ENCODE measurements at places on chromosomes 2 and 18.

- DNase-seq = no peak
Observed at GRCh38 chr2:70340075-70340474, 38.2 kb upstream of the FAM136A start.

DNA sequence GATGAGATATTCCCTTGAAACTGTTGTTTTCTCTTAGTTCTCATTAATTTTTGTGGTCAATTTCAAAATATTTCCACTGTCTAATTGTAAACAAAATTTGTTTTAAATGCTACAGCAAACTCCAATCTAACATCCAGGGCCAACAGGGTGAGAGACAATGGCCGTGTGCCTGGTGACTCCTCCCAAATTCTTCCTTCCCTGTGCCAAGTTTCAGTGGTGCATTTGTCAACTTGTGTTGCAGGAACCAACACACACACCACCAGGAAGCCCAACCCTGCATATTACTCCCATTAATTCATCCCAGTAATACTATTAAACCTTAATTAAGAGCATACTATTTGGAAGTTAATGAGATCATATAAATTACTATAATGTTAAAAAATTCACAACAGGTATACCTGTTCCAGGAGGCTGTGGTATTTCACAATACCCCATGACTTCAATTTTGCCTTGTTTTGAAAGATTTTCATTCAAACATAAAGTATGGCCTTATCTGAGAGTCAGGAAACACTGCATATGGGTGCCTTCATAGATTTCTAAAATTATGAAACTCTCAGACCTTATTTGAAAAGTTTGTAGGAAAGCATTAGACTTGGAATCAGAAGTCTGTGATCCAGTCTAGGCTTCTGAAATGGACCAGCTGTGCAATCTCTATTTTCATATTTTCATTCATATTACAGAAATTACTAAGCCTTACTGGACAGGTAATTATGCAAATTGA, 1.1 kb downstream of the SERPINB2 start:
- DNase-seq = no peak

DNA sequence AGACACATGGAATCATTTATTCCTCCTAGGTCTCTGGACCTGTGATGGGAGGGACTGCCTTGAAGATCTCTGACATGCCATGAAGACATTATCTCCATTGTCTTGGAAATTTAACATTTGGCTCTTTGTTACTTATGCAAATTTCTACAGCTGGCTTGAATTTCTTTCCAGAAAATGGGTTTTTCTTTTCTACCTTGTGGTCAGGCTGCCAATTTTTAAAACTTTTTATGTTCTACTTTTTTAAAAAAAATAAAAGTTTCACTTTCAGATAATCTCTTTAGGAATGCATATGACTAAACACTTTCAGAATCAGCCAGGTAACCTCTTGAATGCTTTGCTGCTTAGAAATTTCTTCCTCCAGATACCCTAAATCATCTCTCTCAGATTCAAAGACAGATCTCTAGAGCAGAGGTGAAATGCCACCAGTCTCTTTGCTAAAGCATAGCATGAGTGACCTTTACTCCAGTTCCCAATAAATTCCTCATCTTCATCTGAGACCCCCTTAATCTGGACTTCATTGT, 209.6 kb downstream of the RPRM start:
- no peak for DNase-seq

DNA sequence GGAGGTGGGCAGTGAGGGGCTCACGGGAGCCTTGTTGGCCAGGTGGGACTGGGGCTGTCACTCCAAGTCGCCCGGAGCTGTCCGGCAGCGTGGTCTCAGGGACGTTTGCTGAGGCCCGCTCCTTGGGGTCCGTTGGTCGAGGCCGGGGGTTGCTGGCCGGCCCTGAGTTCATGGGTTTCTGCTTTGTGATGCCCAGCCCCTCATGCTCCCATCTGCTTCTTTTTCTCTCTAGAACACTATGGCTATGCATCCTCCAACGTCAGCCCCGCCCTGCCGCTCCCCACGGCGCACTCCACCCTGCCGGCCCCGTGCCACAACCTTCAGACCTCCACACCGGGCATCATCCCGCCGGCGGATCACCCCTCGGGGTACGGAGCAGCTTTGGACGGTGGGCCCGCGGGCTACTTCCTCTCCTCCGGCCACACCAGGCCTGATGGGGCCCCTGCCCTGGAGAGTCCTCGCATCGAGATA, 14.5 kb downstream of the NFATC1 start:
- no peak for DNase-seq

GRCh38 chr18:44680273-44681075, at the start of gene SETBP1:
Gene SETBP1 (plus strand): TSS chr18:44680888. CDS start chr18:44701347, 20,459 bp downstream.
- DNase-seq = peak; percentile 24

DNA sequence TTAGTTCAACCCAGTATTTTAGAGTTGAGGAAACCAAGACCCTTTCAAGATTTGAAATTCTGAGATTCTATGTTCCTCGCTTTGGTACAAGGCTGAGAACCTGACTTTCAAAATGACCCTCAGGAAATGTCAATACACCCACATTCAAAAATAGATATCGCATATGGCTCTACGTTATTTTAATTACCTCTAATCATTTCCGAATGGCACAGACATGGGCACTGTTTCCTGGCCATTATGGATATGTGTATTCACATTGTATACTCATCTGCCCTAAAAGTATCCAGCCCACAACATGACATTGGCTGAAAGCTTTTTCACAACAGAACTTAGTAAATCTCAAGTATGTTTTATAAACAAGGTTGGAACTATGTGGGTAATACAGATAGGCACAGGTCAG, 6.7 kb downstream of the KLF7 start:
- no peak for DNase-seq

GRCh38 chr2:203612246-203612645, 77.1 kb upstream of the RAPH1 start:
- DNase-seq = no peak

- DNase-seq = no peak
Observed at GRCh38 chr2:7281231-7282201, 364.3 kb downstream of the RNF144A start.

- no peak for DNase-seq
Observed at GRCh38 chr2:187362151-187362550, 85.9 kb downstream of the CALCRL start.

Measured in CD4-positive, alpha-beta T cell treated with Interleukin-2 at 100 ng/mL for 4 hours (primary cell).